Mesenteric fat pad (tissue), 1 donor: ENCODE measurements at places on chromosomes 11 and 22. TPM values are rescaled to one million over a fixed set of nuclear protein-coding genes. Genes with fewer than 3 reads are reported as not detected.

The DNAJB7 gene
- total RNA-seq, result not detected

The PHF21B gene
- total RNA-seq, result not detected

GRCh38 chr11:34380696-34381095 is 22.9 kb upstream of the ABTB2 start:
- DNase-seq, result no peak

- DNase-seq, result no peak
Measured at GRCh38 chr11:17810746-17811145, 76.2 kb downstream of the KCNC1 start.

- no peak for DNase-seq
Measured at GRCh38 chr22:29213493-29213892, 7.8 kb downstream of the EMID1 start.

DNA sequence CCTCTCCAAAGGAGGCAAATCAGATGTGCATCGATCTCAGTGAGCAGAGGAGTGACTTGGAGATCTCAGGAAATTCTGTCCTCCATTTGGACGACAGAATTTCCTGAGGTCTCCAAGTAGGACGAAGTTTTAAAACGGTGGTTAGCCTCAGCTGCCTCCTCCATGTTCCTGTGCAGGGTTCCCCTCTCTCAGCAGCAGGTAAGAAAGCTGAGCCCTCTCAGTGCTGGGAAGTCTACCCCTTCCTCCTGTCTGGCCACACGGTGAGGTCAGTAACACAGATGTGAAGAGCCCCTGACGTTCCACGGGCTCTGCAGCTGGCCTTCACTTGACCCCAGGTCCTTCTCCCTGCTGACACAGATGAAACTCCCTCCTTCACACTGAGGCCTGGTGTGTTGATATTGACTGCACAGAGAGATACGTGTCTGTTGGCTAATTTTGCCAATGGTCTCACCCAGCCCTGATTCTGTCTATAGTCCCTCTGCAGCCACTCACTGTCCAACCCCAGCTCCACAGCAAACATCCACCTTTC is 607.4 kb upstream of the B3GAT1 start:
- no peak for DNase-seq

DNA sequence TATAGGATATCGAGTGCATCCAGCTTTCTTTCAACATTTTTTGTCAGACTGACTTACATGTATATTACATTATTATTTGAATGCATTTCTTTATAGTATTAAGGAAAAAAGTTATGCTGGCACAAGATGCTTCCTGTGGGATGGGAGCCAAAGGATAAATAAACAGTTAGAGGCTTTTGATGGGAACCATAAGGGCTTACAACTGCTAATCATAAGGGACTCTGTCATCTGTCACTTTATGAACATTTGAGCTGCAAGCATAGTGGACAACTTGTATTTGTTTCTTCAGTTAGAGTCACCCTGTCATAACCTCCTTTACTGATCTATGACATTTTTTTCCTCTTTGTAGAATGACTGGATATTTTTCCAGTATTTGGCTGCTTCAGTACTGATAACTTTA is 132.4 kb upstream of the CHORDC1 start:
- no peak for DNase-seq

GRCh38 chr11:30422447-30423278 is 99.8 kb downstream of the ARL14EP start:
- no peak for DNase-seq

DNA sequence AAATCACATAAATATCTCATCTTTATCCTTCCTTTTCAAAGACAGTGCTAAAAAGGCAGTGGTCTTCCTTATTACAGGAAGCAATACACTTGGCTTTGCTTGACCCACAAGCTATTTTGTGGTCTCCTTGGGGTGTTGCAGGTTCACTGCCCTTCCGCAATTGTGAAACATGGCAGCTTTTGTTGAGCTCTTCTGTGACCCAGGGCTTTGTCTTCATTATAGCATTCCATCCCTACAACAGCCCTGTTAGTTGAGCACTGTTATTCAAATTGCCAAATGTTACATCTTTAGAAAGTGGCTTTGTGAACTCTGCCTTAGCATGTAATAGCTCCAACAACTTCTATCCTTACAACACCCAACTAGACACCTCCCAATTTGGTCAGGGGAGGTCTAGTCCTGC is 107.1 kb downstream of the OPCML start:
- DNase-seq, result no peak
